ENCODE measurements at places on chromosomes 3 and 15.

GRCh38 chr3:112489674-112490479, 9.4 kb downstream of the BTLA start:
- DNase-seq, result no peak

GRCh38 chr3:9416139-9416780, 18.8 kb downstream of the SETD5 start:
- DNase-seq, result peak; percentile 33

DNA sequence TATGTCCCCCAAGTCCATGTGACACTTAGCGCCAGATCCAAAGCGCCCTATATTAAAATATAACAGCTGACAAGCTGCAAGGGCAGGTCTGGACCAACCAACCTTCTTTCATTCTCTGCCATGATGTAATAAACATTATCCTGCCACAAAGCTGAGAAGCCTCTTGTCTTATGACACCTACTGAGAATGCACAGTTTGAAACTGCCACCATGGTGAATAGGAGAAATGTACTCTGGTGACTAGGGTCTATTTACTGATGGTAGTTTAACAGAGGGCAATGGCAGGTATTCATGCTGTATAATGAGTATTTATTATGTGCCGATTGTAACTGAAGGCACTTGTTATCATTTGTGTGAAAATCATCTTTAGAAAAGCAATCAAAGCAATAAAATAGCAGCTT, 634.0 kb downstream of the OTOL1 start:
- DNase-seq, result no peak

DNA sequence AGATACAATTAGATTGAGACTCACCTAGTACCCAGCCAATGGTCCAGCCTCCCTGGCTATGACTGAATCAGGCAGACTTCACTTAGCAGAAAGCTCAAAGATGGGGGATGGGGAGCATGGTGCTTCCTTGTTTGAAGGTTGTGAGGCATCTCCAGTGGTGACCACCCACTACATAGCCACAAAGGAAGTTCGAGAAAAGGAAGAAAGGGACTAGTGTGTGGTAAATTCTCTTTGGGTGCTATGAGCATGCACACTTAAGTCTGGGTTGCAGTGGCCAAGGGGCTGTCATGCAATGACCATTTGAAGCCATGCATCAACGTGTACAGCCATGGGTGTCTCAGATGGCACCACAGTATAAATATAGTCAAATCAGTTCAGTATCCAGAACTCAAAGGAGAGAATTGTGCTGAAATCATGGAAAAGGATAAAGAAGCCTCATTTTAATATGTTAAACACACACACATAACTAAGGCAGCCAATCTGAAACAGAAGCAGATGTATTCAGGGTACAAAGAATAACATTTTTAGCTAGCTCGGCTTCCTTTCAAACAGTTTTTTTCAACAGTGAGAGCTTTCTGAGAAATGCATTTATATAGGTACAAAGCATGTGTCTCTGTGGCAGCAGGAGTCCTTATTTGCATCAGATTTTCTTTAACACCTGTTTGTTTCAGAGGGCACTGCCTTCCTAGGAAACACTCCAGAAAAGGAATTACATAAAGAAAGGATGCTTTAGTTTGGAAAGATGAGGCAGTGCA, 275.5 kb downstream of the GAP43 start:
- no peak for DNase-seq

DNA sequence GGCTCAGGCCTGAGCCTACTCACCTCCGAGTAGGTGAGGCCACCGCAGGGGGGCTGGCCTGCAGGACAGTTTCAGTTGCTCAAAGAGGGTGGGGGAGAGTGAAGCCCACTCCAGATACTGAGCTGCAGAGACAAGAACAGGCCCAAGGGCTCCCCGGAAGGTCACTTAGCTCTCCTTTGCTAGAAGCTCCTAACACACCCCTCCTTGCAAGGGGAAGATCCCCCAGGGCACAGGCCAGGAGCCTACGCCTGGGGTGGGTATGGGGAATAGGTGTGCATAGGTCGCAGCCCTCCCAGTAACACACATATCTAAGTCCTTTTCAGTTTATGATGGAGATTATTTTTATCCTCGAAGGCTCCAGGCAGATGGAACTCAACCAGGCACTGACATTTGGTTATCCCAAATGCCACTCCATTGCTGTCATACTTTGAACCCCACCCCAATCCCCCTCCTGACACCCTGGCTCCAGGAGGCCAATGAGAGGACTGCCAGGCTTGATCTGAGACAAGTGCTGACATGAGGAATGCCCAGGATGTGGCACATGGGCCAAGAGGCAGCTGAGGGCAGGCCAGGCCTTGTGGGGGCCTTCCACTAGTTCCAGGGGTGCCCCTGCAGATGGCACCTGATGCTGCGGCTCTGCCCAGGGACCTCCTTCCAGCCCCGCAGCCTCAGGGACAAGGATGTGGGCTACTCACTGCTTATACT, 1.1 kb upstream of the MUSTN1 start:
- no peak for DNase-seq

DNA sequence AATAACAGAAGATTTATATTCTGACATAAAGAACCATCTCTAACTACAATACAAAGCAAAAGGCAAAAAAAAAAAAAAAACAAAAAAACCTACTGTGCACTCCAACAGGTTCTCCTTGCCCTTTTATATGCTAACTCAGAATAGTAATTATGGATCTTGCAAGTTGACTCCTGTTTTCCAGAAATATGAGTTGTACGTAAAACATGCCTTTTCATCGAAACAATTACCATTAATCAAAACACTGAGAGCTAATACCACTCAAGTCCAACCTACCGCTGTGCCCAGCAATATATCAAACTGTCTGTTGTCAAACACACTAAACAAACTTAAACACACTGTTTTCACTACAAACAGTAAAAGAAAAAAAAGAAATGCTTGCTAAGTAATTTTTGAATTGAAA, 389.8 kb downstream of the TBC1D5 start:
- no peak for DNase-seq

- DNase-seq, result no peak
These were observed 1161.4 kb downstream of the IGSF11 start for GRCh38 chr3:117873249-117873600.

DNA sequence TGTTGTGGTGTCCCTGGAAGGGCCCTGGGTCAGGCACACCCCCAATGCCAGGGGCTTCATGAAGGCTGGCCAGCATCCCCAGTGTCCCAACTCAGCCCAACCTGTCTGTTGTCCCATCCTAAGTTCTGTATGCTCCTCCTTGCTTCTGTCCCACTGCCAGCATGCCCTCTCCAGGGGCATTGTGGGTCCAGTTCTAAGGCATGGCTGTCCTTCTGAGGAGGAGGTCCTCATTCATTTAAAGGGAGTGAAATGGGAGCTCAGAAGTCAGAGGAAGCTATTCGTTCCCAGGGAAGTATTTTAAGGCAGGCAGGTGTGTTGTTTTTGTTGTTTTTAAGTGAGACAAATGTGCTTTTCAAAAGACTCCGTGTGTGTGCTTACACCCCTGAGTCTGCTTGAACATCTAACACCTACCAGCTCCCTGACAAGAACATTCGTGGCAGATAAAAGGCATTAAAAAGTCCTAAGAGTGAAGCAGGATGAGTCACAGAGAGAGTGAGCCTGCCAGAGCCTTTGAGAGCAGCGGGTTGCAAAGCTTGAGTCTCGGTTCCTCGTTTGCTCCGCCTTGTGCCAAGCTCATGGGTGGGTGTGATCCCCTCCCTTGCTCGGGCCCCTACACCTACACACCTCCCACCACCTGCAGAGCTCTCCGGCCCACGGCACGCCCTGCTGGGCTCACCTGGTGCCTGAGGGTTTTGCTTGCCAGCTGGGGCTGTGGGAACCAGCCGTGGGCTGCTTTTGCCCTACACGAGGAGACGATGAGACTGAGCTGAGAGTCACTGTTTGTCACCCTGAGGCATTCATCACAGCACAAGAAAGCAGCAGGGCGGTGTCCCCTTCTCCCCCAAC, 183.4 kb upstream of the TOPAZ1 start:
- DNase-seq, result peak; percentile 69

DNA sequence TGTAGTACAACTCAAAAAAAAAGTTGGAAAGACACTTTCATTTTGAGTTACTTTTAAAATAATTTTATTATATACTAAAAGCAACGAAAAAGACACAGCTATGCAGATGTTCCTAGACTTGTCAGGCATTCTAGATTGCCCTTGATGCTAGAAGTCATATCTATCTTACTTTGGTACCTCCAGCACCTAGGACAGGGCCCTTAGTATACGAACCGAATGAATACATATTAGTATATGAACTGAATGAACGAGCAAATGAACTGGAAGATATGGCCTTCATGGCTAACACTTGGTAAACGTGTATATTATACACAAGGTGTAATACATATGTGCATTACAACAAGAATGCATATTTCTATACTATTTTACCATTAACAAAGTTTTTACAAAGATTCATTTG, 24.1 kb downstream of the ATP13A5 start:
- no peak for DNase-seq

GRCh38 chr3:194592798-194593752, 40.1 kb downstream of the TMEM44 start:
- DNase-seq, result peak; percentile 100
